NCI-H2029 (cell line): ENCODE measurements at places on chromosomes 13 and 19.

GRCh38 chr13:98350746-98351330 lies 173.8 kb upstream of the RNF113B start:
- no peak for DNase-seq

DNA sequence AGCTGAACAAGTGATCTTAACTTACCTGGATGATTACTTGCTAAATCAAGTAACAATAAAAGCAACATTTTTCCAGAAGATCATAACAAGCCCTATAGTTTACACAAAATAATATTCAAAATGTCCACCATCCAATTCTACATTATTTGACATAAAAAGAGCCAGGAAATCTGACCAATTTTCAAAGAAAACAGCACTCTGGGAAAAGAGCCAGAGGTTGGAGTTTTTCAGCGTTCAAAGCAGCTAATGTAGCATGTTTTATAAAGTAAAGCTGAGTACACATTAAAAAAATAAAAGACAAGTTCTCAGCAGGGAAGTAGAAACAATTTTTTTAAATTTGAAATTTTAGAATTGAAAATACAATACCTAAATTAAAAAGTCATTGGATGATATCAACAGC lies 62.6 kb downstream of the UFM1 start:
- no peak for DNase-seq

DNA sequence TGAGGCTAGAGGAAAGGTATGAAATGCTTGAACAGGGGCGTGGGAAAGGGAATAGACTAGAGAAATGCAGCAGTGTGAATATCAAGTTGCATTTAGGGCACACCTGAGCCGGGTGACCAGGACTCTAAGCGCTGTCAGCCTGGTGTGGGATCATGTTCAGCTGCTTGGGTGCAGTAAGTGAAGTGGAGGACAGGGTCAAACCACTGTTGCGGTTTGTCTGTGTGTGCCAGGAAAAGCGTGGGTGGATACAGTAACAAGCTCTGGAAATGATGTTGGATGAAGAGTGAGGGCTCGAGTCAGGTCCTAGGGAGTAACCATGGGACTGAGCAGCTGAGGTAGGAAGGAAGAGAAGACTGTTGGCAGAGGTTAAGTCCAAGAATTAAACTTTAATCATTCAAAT lies 15.8 kb downstream of the DGKH start:
- DNase-seq = peak; percentile 54

DNA sequence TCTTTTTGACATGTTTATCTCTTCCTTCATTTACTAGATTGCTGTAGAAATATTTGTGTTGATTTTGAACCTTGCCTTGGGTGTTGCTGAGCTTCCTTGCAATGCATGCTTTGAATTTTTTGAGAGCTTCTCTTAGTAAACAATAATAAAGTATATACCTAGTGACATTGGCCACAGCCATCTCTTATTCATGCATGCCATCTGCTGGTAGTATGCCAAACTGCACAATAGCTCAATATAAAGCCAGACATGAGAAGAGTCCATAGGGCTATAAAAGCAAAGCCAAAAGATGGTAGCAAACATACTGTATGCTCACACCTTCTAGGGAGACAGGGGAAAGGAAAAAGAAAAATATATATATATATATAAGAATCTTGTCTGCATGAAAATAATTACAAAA lies 18.9 kb upstream of the ZSCAN5A start:
- DNase-seq = peak; percentile 40

DNA sequence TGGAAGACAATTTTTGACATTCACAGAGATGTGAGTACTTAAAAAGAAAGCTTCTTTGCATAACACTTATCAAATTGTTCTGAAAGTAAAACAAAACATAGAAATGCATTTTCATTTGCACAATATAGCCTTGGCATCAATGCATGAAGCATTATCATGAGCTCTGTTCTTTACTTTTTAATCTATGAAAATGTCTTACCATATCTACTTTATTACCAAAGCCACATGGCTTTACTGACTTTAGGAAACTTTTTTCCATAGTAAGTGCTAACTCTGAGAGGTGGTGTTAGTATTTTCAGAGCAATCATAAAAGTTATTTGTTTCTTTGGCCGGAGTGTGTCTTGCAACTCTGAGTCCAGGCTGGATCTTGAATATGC lies 10.5 kb downstream of the TNFRSF19 start:
- DNase-seq = no peak

DNA sequence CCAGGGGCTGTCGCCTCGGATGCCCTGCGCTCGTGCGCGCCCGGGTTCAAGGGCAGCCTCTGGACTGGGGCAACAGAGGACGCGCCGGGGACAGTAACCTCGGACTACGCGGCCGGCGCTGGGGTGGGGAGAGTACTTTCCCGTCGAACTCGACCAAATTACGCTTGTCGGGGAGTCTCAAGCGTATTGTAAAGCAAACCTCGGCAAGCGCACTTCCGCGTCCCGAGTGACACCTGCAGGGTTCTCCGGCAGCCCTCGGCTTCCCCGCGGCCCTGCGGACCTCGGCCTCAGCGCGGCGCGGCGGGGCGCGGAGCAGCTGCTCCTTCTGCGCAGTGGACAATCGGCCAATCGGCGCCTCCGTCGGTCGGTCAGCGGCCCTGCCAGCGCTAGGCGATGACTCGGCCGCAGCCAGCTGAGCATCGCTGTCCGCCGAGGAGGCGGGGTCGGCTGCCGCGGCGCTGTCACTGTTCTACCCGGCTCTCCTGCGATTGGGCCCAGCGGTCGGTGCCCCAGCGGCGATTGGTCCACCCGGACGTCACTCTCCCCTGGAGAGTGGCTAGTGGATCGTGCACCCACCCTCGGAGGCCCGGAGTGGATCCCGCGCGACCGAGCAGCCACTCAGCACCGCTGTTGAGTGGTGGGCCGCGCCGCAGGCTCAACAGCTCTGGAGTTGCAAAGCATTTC lies at the start of gene SLC46A3:
TSS of gene SLC46A3 (minus strand) at position 428 of the 684 bp plus-strand sequence. CDS start 972 bp downstream, outside the sequence.
- DNase-seq = peak; percentile 59

DNA sequence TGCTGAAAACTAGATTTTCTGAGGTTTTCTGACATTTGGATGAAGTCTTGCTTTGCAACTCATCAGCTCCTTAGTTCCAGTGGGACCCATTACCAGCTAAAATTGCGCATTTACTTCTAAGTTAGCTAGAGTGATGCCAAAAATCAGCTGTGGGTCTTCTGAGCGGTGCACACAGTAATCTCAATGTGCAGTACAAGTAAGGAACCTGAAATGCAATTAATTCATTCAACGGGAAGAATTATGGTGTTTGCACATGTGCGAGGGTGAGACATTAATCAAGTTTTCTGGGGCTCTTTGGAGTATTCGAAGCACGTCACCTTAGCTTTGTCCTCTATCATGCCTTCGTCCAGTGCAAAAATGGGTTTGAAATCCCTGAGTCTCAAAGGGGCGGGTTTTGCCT lies 146.2 kb downstream of the MYO16 start:
- no peak for DNase-seq

- no peak for DNase-seq
Measured at GRCh38 chr19:38273499-38273898, 9.1 kb downstream of the SPINT2 start.

GRCh38 chr13:38376546-38376945 lies 26.9 kb downstream of the UFM1 start:
- DNase-seq = no peak

GRCh38 chr19:49361438-49362047 lies 673 bp downstream of the TEAD2 start:
- no peak for DNase-seq

GRCh38 chr13:78139765-78140164 lies 221.1 kb upstream of the EDNRB start:
- no peak for DNase-seq

DNA sequence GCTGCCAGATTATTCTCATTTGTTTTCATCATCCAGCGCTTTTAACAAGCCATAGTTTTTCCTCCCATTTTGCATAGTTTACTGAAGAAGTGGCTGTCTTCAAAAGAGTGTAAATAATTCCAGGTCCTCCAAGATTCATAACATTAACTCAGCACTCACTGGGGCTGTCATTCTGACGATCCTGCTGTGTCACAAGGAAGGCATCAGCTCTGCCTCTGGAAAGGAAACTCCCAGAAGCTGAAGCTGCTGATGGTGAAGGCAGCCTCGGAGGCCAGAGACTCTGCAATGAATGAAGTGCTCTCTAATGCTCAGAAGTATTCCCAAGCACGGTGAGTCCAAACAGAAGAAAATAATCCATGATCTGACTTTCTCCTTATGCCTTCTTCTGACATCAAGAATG lies 60.0 kb downstream of the FLT1 start:
- DNase-seq = no peak

- DNase-seq = no peak
Measured at GRCh38 chr19:39941615-39942365, 7.4 kb upstream of the FCGBP start.

DNA sequence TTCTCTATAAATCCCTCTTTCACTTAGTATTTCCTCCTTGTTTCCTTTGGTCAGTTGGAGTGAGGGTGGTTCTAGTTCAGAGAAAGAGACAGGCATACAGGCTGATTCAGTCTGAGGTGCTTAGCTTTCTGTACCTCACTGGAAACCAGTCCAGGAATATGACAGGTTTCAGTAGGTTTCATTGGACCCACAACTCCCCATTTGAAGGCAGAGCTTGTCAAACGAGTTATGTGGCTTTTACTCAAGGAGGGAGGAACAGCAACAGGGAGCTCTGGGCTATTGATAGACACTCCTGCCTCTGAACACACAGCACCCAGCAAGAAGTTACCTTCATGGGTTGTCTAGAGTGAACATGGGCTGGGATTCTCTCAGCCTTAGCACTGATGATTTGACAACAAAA lies 14.5 kb downstream of the ACTN4 start:
- peak; percentile 39 for DNase-seq

- DNase-seq = no peak
Measured at GRCh38 chr13:106329941-106330340, 205.5 kb downstream of the EFNB2 start.

DNA sequence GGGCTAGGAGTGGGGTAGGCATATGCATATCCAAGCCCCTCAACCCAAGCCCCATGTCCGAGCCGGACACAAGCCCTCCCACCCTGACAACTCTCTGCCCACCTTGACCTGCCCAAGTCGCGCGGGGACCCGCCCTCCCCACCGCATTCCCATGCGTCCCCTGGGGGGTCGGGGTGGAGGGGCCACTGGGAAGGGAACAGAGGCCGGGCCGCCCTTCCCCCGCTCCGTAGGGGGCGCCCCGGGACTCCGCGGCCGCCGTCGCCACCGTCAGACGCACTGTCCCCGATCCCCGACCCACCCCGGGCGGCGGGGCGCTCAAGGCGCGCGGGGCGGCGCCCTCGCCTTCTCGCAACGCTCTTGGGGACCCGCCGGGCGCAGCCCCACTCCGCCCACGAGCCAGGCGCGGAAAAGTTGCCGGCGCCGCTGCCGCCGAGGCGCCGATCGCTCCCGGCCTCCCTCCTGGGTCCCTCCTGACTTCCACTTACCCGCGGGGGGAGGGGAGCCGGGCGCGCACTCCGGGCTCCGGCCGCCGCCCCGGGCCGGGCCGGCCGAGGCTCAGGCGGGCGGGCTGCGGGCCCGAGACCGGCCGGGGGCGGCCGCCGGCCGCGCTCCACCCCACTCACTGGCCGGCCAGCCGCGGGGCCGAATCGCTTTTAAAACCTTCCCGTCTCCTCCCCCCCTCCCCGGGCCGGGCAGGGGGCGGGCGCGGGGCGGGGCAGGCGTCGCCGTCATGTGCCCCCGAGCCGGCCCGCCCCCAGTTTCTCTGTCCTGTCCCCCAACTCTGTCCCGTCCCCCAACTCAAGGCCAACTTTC lies 34.4 kb upstream of the NANOS3 start:
- DNase-seq = no peak

DNA sequence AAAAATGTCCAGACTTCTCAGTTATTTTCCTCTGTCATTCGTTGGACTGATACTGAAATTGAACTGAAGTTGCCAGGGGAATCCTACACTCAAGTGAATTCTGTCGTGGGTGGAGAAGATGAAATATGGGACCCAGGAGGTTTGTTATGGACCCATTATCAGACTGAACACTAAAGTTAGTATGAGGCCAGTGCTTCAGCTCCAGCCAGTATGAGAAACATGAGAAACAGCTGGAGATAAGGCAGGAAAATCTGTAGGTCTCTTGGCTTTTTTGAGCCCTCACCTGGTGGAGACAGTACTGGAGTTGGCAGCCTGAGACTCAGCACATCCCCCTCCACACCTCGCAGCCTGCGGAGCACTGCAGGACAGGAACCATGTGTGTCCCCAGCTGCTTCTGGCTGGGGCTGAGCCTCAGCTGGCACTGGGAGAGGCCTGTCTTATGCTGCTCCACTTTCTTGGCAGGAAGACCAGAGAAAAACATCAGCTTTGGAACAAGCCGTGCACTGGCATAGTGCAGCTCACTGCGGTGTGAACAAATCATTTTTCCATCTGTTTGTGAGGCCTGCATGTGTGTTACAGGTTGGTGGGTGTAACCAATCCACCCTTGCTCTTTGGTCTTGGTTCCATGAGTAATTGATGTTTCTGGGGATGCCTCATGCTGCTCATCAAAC lies 641.0 kb downstream of the FGF9 start:
- no peak for DNase-seq

GRCh38 chr19:15374796-15375440 lies 4.7 kb downstream of the AKAP8 start:
- DNase-seq = no peak

- DNase-seq = no peak
Measured at GRCh38 chr19:14088634-14089411, 1.7 kb downstream of the SAMD1 start.

DNA sequence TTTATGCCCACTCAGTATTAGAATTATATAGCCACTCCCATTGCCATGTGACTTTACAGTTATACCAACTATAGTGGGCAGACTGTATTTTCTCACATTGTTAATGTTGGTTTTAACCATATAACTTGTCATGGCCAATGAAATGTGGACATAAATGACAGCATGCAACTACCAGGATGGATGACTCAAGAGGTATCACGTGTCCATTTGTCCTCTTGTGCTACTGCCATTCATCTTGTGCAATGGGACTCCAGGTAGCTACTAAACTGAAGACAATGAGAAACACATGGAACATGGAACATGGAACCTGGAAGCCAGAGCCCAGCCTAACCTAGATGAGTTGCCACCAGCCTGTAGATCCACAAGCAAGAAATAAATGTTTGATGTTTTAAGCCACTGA lies 242.7 kb upstream of the IPO5 start:
- no peak for DNase-seq

DNA sequence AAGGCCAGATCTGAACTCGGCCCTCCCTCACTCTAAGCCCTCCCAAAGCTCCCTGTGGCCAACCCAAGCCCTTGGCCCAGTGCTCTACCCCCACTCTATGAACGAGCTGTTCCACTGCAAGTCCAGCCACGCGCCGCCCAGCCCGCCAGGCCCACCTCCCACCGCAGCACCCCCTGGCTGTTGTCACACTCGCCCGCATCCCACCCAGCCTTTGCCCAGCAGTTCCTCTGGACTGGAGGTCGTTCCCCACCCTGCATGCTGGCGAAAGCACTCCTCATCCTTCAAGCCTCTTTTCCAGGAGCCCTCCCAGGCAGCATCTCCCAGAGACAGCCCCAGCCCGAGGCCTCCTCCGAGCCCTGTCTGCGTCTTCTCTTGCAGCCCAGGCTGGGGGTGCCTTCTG lies 33.1 kb upstream of the ONECUT3 start:
- no peak for DNase-seq

- DNase-seq = no peak
Measured at GRCh38 chr19:41876847-41877832, at the start of gene CD79A. Gene CD79A, plus strand, starts transcription at chr19:41877279. Its CDS starts 26 bp downstream, at chr19:41877305.

- no peak for DNase-seq
Measured at GRCh38 chr19:48659768-48660167, 13.0 kb downstream of the NTN5 start.
